ENCODE measurements at places on chromosomes 11 and 22.

DNA sequence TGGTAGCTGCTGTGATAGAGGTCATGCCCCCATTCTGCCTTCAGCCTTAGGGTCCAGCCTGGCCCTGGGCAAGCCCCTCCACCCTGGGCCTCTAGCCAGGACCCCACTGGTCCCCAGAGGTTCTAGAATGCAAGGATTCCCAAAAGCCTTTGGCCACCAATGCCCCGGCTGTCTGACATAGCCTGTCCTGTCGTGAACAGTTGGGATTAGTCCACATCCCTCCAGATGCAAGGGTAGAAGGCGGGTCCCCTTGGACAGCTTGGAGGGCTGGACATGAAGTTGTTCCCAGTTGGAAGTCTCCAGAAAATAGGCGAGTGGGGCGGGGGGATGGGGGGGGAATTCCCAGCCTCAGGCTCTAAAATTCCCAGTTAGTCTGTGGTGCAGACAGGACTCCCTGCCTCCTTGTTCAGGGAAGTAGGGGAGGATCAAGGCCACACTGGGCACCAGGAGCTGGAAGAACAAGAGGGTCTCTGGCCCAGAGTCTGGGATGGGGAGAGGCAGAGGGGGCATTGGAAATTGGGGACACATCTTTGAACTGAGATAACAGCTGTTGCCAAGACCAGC lies 5.2 kb upstream of the ADORA2A start:
- DNase-seq = no peak

GRCh38 chr11:112049777-112050176 lies 24.0 kb downstream of the PIH1D2 start:
- no peak for DNase-seq

DNA sequence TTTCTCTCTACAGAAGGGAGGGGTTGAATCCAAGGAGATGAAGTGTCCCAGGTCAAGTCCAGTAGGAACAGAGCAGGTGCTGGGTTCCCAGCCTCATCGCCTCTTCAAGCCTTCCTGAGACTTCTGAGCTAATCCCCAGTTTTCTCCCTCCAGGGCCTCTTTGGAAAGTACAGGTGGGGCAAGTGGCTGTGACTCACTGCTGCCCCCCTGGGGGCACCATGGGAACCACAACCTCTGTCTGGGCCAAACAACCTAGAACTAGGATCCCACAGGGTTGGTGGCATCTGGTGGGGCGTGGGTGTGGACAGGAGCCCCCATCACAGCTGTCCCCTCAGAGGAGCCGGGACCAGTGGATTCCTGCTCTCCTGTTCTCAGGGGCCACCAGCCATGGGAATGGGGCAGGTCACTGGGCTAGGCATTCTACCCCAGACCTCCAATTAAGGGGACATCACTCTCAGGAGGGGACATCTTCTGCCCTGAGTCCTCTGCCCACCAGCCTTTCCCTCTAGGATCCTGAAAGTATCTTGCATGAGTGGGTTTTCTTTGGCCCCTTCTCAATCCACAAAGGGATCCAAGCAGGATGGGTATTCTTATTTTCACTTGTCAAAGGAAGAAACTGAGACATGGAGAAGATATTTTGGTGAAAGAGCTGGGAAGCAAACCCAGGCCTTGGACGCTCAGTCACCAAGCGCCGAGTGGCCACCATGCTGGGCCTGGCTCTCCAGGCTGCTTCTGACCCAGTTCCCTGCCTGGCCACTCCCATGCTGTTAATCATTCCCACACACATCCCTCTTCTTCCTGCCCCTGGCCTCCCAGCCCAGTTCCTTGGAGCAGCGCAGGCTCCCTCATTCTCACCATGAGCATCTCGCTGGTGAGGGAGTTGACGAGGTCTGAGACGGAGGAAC lies 23.8 kb downstream of the LRRC10B start:
- peak; percentile 27 for DNase-seq

DNA sequence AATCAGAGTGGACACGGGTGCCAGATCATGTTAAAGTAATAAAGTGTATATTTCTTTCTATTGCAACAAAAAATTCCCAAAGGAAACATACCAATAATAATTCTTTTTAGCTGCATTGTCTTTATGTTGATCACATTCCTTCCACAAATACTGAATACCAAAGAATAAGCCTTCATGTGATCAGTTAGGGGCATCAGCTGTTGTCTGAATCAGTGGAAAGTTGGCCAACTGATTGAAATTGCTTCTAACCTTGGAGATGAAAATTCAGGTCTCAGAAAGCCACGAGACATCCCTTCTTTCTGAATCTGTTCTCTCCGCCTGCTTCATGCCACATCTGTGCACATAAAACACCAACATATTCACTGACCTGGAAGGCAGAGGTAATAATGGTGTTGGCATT lies 785.2 kb downstream of the KCNA4 start:
- DNase-seq = no peak

DNA sequence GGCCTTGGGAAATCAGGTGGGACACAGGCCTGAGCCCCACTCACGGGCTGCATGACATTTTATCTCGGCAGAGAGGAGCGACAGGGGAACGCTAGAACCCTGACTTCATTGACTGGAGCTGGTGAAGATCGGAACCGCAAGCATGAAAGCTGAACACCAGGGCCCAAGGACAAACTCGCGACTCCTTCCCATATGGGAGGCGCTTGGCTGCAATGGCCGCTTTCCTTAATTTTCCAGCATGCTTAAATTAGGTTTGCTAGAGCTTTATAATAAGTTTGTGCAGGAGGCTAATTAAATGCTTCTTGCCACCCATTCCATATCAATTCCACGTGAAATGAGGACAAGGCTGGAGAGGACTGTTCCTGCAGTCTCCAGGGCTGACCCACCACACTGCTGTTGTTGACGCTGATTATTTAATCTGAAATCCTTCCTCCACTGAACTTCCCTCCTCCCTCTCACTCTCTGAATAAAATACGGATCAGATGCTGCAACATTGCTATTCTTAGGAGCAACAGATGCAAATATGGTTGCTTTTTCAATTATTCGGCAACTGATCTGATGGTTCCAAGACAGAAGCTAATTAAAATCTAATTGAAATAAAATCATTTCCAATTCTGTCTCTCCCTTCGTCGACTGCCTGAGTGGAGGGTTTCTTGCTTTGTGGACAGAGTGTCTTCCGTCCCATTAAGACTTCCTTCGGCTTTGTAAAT lies 692.9 kb downstream of the OPCML start:
- no peak for DNase-seq

- no peak for DNase-seq
These were observed 704.0 kb downstream of the KCNA4 start for GRCh38 chr11:29312812-29313211.

DNA sequence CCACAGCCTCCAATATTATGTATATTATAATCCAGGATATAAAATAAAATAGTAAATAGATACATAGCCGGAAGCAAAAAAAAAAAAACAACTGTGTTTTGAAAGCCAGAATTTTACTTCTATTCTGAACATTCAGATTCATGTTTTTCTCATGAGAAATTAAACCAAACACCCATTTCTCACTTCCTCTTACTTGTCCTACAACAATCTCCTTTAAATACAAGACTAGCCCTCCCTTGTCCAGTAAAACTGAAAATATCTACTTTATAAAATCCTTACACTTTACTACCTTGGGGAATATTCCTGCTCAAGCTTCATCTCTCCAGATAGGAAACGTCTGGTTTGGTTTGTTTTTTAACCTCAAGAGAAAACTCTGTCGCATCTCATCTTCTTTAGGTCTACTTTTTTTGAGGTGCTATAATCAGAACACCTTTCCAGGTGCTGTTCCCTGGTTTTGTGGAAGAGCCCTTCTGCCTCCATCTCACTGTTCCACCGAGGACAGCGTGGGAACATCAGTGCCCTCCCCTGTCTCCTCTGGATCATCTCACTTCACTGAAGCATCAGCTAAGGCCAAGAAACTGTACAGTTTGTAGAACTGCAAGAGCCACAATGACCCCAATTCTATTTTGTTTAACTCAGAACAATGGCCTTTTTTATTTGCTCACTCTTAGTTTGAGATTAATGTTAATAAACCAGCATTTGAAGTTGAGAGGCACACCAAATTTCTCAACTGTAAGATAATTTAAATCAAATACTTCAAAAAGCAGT lies 82.0 kb upstream of the ARHGAP32 start:
- no peak for DNase-seq

- no peak for DNase-seq
These were observed 40.0 kb downstream of the COMMD9 start for GRCh38 chr11:36249246-36249645.

- no peak for DNase-seq
These were observed 23.1 kb upstream of the CBX7 start for GRCh38 chr22:39175353-39176142.

GRCh38 chr11:8566613-8567210 lies 27.3 kb downstream of the STK33 start:
- no peak for DNase-seq

GRCh38 chr11:118059246-118059940 lies 17.5 kb upstream of the TMPRSS4 start:
- no peak for DNase-seq

DNA sequence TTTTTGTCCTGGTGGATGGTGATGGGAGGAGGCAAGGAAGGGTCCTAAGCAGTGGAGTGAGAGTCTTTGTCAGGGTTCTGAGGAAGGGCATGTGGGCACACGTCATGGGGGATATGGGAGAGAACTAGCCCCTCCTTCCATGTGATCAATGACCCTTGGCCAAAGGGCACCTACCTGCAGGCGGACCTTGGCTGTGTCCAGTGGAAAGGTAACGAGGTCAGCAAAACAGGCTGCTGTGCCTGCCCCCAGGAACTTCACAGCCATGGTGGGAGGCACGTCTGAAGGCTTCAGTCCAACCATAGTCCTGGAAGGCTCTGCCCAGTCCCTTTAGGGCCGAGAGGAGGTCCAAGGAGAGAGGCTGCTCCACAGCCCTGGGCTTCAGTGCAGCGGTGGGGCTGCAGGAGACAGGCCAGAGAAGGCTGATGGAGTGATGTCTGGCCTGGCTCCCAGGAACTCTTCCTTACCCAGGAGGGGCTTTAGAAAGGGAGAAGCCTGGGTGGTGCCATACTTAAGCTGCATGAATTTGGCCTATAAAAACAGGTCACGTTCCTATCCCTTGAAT lies 2.1 kb downstream of the UCP3 start:
- no peak for DNase-seq

DNA sequence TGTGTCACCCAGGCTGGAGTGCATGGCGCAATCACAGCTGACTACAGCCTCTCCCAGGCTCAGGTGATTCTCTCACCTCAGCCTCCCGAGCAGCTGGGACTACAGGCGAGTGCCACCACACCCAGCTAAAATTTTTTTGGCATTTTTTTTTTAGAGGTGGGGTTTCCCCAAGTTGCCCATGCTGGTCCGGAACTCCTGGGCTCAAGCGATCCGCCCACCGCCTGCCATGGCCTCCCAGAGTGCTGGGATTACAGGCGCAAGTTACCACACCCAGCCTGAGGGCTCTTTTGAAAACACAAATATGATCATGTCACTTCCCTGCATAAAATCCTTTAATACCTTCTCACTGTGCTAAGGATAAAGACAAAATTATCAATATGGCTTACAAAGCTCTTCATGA lies 88.1 kb downstream of the MAML2 start:
- DNase-seq = no peak

DNA sequence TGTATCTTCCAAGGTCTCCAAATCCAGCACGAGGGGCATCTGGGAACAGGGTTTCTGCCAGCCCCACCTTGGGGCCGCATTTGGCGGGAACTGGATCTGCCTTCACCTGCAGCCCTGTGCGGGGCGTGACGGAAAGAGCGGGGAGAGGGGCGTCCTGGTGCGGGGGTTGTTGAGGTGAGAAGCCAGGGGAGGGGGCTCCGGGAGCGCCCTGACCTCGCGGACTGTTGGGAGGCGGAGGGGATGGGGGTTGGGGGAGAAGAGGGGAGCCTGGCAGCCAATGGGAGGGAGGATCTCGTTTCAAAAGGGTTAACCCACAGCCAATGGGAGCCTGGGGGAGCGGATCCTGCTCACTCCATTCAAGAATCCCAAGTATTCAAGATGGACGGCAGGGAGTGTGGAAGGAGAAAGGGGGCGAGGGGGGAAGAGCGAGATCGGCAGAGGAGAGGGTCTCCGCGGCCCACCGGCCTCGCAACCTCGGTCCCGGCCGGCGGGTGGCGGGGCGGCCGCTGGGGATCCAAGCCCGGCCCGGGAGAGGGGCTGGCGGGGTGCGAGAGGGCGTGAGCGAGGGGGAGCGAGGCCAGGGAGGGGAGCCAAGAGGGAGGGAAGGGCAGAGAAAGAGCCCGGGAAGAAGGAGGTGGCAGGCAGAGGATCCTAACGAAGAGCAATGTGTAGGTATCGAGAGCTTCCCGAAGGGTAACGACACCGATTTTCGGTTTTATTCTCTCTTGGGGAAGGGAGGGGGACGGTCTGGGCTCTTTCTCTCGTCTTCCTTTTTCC lies 11.5 kb downstream of the YPEL4 start:
- DNase-seq = no peak

DNA sequence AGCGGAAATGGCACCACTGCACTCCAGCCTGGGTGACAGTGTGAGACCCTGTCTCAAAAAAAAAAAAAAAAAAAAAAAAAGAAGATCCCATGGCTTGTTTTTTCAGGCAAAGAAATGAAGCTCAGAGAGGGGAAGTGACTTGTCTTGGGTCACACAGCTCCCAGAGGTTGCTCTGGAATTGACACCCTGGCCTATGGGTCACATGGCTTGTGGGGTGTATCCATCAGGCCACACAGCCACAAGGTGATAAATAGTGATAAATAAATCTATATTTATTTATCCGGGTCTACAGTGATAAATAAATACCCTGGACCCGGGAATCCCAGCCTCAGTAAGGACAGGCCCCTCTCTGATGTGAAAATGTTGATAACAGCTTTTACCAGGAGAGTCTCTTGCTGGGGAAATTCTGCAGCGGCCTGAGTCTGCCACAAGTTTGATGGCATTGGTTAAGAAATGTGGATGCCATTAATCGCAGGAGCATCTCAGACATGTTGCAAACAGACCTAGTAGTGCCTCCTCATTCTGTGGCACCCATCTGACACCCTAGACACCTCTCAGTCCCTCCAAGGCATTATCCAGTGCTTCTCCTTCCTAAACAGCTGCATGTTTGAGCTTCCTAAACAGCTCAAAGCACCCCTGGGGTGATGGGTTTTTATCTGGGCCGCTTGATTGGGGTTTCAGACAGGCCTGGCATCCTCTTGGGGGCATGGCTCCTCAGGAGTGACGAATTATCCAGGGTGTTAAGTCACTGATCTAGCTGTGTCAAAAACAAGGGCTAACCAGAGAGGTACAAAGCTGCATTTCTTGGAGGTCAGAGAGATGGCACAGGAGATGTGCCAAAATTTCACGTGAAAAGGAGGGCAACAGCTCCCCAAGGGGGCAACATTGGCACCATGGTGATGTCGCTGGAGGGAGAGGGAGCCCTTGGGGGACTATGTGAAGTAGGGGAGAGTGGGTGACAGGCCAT lies 1.9 kb upstream of the EMID1 start:
- no peak for DNase-seq

GRCh38 chr11:33325451-33325850 lies 68.3 kb downstream of the HIPK3 start:
- DNase-seq = no peak

DNA sequence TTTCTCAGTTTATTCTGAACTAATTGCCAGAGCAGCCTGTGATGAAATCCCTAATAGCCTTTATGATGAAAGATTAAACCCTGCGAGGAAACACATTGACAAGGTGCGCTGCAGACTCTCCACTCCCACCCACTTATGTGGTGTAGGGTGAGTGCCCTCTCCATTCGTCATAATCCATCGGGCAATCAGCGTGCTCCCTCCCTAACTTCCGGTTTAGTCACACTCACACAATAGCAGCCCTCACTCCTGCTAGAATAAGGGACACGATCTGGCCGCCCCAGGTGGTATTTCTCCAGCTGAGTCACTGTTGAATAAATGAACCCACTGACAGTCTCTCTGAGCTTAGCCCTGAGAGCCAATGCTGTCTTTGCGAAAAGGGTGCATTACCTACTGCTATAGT lies 188.3 kb downstream of the OPCML start:
- DNase-seq = no peak

GRCh38 chr11:34840736-34841386 lies 75.3 kb downstream of the APIP start:
- DNase-seq = no peak

Measured in stimulated activated CD4-positive, alpha-beta T cell treated with anti-CD3 and anti-CD28 coated beads, TNF-alpha, amount 100 ng/mL, for 48 hours (primary cell).